T-helper 2 cell treated with Interferon-gamma antibody and Interleukin-4, amounts not matched to agents 5 μg/mL and 100 μg/mL, for 36 hours (primary cell): ENCODE measurements at places on chromosomes 7 and 10.

DNA sequence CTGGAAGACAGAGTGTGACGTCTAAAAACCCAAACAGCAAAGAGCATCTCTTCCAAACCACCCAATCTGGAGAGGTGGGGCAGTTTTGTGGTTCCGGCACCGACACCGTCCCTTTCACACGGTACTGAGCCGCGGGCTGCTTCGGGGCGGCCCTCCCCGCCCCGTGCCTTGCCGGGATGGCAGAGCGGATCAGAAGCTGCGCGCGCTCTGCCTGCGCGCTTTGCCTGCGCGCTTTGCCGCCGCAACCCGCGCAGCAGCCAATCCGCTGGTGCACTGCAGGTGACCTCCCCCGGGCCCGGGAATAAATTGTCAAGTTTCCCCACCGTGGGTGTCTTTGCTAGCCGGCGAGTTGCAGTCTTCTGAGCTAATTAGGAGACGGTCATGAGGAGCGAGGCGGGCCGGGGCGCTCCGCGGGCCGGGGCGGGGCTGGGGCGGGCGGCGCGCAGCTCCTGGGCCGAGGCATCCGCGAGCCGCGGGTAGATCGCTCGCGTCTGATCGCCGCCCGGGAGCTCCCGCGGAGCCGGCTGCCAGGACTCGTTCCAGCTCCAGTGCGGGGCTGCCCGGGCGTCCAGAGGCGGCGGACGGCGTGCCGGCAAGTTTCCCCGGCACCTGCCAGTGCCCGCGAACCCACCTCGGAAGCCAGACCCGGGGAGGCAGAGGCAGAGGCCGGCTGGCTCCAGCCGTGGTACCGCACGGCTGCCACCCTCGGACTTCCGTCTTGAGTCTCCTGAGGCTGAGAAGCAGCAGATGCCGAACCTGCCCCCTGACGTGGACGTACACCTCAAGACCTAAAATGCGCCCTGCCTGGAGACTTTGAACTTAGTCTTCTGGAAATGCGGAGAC is 536.0 kb upstream of the GALNT17 start:
- DNase-seq, result no peak

DNA sequence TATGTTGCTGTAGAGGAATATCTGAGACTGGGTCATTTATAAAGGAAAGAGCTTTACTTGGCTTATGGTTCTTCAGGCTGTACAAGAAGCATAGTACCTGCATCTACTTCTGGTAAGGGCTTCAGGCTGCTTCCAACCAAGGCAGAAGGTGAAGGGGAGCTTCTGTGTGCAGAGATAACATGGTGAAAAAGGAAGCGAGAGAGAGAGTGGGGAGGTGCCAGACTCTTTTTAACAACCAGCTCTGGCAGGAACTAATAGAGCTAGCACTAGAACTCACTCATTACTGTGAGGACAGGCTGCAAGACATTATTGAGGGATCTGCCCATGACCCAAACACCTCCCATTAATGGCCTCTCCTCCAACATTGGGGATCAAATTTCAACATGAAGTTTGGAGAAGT is 94.5 kb downstream of the KIF20B start:
- no peak for DNase-seq

DNA sequence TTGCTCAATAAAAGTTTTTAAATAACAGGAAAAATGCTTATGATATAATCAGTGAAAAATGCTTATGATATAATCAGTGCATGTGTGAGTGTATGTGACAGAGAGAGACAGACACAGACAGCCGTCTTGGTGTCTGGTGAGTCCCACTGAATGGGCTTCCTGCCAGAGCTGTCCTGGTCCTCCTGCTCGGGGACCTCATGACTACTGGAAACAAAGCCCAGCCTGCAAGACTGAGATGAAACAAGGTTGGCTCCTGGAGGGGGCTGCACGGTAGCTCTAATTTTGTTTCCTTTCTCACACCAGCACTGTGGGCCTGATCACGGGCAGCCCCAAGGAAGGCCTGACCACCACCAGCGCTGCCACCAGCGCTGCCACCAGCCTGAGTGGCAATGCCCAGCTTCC is 57.3 kb downstream of the NRP1 start:
- DNase-seq, result no peak

DNA sequence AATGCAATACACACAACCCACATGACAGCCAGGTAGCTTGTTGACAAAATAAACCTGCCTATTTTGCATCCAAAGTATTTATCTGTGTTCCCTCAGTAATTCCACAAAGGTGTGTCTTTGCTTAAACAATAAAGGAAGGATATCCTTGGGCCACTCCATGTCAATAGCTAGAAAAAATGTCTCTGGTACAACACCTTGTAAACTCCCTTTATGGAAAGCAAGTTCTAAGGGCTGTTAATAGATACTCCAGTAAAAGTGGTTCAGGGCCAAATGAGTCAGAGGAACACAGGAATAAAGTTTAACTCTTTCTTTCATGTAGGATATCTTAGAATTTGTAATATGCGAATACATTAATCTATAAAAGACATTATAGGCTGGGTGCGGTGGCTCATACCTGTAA is 96.9 kb upstream of the LRRTM3 start:
- no peak for DNase-seq
